ENCODE measurements at places on chromosomes 4 and X. TPM values are rescaled to one million over a fixed set of nuclear protein-coding genes. Genes with fewer than 3 reads are reported as not detected.

DNA sequence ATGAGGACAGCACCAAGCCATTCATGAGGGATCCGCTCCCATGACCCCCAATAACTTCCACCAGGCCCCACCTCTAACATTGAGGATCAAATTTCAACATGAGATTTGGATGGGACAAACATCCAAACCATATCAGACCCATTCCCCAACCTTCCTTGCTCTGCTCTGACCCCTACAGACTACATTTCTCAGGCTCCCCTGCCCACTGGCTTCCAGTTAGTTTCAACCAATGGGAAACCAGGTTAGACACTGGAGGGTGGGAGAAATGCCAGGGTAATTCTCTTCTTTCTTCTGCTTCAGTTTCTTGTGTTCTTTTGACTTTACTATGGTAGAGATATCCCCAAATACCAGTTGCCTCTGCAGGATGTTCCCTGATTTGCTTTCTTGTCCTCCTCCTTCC lies 125.7 kb downstream of the CLCN4 start:
- no peak for DNase-seq

GRCh38 chr4:75919920-75920319 lies 17.7 kb upstream of the PPEF2 start:
- no peak for DNase-seq

- DNase-seq = no peak
These were observed 1290.8 kb upstream of the PABPC4L start for GRCh38 chr4:135492439-135492838.

- no peak for DNase-seq
These were observed 144.3 kb upstream of the CPEB2 start for GRCh38 chr4:14857981-14858380.

GRCh38 chr4:88858752-88859151 lies 161.1 kb upstream of the NAP1L5 start:
- no peak for DNase-seq

DNA sequence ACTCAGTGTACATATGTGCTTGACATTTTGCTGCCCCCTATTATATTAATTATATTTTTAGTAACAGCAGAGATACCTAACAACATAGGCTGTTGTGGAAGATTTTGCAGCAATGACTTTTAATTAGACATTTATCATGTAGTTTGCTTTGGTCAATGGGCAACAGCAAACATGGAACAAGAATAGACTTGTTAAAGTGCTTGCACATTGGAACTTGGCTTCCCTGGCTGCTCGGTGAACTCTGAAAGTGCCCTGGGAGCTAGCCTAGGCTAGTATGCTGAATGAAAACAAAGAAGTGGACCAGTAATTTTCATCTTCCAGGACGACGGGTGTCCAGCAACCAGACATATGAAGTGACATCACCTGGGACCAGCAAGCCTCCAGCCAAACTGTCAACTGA lies 1157.1 kb downstream of the ARAP2 start:
- no peak for DNase-seq

- DNase-seq = no peak
These were observed 12.9 kb upstream of the MAOA start for GRCh38 chrX:43643201-43643600.

DNA sequence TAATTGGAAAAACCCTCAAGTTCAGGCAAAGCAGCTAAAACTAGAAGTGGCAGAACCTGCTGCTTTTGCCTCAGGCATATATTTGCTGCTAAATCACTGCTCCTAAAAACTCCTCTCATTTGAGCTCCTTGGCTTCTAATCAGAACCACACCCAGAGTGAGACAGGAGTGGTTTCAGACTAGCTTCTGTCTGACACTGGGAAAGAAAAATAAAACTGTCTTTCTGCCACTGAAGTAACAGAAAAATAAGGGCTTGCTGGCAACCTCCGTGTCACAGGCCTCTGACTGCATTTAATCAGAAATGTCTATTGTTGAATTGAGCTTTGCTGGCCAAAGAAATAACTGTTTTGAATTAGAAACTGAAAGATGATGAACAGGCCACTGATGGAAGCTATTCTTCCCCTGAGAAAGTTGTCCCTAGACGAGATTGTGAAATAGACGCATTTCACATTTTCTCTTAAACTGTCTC lies 52.1 kb upstream of the RAP2C start:
- no peak for DNase-seq

- no peak for DNase-seq
These were observed 61.7 kb downstream of the HAND2 start for GRCh38 chr4:173468314-173468713.

- no peak for DNase-seq
These were observed 159.1 kb upstream of the KIT start for GRCh38 chr4:54498661-54499111.

The ART3 gene
- not detected for total RNA-seq

The LDB2 gene
- 1.5 TPM for total RNA-seq
